Retinal pigment epithelial cell (primary cell): ENCODE measurements at places on chromosomes 1 and 21.

DNA sequence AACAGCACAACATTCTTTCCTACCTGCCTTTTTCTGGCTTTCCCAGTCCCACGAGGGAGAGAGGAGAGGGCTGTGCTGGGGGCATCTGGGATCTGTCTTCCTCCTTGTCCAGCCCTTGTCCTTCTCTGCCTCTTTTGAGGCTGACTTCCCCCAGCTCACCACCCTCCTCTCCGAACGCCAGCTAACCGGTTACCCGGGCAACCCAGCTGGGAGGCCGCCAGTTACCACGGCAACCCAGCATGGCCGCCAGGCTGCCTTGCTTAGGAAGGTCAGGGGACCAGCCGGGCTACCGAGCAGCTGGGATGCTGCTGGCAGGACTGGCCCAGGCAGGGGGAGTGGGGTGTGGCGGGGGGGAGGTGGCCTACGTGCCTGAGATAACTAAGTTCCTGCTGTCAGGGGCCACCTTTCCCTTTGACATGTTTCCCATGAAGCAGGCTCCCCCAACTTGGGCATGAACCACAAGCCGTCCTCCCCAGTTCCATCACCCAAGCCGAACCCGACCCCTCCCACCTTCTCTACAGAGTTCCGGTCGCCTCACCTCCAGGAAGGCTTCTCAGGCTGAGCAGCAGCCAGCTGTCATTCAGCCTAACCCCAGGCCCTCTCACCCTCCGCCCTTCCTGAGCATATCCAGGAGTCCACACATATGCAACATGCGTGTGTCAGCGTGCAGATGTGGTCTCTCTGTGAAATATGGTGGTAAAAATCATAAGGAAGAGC lies 8.7 kb downstream of the PLEKHA6 start:
- DNase-seq: no peak

DNA sequence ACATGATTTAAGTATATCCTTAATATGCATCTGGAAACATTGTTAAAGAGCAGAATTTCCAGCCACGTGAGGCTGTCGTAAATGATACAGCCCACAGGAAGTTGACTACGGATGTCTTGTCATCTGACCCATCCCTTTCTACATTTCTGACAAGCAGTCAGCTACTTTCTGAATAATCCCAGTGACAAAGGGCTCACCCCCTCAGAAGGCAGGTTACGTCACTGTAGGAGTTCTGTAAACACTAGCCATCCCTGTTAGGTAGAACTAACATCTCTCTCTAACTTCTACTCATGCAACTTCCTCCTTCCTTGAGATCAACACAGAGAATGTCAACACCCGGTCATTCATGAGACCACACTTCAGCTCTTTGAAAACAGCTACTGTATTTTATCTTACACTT lies 259.2 kb downstream of the GREM2 start:
- DNase-seq: no peak

DNA sequence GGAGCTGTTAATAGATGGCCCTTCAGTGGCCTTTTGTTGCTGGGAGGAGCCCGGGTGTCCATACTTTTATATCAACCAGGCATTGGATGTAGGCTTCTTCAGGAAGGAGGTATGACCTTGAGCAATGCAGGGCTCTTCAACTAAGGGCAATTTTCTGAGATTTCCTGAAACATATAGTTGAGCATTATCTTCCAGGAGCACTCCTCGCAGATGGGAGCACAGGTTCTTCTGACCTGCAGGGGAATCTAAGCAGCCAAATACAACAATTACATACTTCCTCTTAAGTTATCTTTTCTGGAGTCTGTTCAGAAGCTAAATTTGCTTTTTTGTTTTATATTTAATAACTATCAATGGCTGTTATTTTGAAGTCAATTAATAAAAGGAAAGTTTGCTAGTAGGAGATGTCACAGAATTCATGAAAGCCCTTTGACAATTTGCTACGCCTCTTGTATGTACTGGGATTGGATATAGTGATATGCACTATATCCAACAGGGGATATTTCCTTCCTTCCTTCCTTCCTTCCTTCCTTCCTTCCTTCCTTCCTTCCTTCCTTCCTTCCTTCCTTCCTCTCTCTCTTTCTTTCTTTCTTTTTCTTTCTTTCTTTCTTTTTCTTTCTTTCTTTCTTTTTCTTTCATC lies 422.6 kb upstream of the NEGR1 start:
- DNase-seq: no peak

- DNase-seq: no peak
Measured at GRCh38 chr21:37455504-37455911, 88.9 kb downstream of the DYRK1A start.

DNA sequence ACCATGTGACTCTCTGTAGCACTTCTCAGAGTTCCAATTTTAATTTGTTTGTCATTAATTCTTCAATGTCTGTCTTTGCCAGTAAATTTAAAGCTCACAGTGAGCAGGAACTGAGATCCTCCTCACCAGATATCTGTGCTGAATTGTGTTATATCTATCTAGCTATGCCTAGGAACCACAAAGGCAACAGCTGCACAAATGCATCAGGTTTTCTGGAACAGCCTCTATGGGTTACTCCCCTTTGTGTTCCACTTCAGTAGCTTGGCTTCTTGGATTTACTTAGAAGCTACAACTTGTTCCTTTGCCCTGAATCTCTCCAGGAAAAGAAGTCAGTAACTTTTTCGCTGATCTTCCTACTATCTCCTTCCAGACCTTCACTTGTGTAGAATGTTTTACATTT lies 1237.8 kb upstream of the ADGRL4 start:
- no peak for DNase-seq

- DNase-seq: peak; percentile 78
Measured at GRCh38 chr1:180923021-180923841, 10.5 kb downstream of the KIAA1614 start.

GRCh38 chr1:11729498-11730428 lies 6.2 kb upstream of the AGTRAP start:
- no peak for DNase-seq

DNA sequence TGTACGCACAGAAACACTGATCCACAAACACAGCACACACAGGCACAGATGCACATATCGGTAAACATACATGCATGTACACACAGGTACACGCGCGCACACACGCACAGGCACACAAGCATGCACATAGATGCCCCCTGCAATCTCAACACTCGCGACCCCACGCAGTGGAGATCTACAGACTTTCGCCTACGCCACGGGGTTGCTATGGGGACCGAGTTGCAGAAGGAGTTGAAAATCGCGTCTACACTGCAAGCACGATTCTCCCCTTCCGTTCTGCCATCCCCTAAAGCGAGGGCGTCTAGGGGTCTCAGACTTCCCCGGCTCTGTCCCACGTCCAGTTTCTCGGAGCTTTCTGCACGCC lies 826 bp downstream of the TRIM17 start:
- DNase-seq: no peak

- DNase-seq: no peak
Measured at GRCh38 chr1:93676427-93676826, 5.2 kb downstream of the BCAR3 start.

DNA sequence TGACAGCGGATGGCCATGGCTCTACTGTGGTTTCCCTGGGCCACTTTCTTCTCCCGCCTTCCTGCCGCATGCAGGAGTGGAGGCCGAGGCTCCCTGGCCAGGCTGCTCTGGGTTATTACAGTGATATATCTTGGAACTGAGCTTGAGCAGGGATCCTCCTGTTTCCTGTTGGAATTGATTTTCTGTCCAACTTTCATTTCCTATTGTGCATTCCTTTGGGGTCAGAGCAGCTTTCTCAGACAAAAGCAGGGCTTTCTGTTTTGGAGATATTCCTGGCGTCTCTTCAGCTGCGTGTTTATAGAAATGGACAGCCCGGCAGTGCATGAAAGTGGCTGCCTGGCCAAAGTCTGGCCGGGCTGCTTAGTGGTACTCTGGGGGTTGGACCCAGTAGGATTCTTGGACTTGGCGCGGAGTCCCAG lies 146.4 kb downstream of the KIF26B start:
- DNase-seq: no peak

GRCh38 chr1:89567797-89568196 lies 43.2 kb downstream of the LRRC8B start:
- no peak for DNase-seq

DNA sequence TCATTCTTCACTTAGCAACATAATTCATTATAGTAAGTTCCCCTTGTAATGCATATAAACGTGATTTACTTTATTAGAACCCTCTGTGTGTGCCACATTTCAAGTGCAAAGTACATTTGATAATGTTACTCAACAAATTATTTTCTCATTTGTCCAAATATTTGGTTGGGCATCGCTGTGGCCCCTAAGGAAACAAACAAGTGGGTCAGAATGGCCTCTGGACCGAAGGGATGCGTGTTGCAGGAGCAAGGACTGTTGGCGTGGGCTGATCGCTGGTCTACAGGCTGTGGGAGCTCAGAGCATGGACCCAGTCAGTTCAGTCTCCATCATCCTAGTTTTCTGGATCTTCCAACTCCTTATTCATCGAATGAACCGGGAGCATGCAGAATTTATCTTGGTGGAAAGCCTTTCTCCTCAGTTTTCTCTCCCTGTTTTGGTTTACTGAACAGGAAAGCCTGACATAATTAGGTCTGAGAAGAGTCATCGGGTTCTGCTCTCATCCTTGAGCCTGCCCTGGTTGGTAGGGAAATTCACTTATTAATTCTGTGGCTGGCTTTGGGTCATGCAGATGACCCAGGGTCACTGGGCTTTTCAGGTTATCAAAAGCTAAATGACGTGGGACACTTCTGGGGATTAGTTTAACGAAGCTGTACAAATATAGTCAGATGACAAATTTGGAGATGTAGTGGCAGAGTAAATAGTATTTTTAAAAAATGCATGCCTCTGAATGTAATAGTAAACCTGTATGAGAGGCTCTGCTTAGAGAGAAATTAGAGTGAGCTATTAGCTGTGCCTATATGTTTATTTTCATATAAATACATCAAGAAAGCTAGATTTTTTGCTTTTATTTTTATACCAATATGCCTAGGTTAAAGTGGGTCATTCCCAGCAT lies 200.2 kb downstream of the SDCCAG8 start:
- no peak for DNase-seq

DNA sequence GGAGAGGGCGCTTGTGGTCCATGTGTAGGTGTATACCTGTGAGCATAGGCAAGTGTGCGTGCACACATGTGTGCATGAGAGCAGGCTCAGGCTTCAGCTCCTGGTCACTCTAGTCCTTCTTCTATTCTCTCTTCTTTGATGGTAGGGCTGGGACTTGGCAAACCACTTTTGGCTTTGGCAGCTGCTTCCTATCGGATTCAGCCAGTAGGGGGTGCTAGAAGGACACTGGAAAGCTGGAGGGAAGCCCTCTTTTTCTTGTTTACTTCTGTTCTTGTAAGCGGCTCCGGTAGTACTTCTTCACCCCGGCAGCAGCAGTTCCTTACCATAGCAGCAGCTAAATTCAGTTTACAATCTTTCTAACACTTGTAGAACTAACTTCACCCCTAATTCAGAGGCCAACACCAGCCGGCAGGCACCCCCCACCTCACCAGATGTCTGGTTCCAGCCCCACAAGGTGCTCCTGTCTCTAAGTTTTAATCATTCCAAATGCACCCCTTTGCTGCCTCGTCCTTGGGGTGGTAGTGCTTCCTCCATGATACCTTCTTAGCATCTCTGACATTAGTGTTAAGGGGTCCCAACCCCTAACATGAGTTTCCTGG lies 25.1 kb downstream of the NENF start:
- DNase-seq: no peak

DNA sequence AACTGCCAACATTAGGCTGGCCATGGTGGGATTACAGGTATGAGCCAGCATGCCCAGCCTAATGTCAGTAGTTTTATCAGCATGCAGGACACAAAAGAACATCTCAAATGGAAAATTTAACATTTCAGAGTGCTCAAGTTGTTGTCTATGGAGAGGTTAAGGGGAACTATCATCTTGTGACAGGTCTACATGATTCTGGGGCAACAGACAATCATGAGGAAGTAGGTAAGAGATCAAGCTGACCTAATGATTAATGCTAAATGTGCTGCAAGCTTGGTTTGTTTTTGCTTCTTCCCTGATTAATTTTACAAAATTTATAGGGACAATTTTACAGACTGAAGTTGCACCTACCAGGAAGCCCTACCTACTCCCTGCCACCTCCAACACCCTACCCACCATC lies 36.6 kb downstream of the FMO4 start:
- no peak for DNase-seq

- DNase-seq: no peak
Measured at GRCh38 chr1:28416509-28417194, 47.1 kb downstream of the PHACTR4 start.

- no peak for DNase-seq
Measured at GRCh38 chr21:28090546-28090945, 902.1 kb downstream of the LTN1 start.

DNA sequence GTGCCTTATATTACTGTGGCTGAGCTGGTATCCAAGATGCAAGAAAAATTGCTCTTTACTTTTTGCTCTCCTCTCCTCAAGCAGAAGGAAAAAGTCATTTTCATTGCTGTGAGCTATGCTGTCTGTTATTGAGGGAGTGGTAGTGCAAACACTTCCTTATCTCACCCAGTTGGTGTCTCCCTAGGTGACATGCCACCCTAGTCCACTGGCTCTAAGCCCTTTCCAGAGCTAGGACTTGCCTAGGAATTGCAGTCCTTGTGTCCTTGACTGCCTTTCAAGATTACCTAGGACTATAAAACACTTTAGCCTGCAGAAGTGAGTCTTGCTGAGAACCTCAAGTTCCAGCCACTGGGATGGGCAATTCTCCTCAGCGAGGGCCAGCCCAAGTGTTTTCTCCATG lies 458.3 kb downstream of the MRPL39 start:
- no peak for DNase-seq

- no peak for DNase-seq
Measured at GRCh38 chr1:41892301-41892781, 26.4 kb downstream of the HIVEP3 start.

DNA sequence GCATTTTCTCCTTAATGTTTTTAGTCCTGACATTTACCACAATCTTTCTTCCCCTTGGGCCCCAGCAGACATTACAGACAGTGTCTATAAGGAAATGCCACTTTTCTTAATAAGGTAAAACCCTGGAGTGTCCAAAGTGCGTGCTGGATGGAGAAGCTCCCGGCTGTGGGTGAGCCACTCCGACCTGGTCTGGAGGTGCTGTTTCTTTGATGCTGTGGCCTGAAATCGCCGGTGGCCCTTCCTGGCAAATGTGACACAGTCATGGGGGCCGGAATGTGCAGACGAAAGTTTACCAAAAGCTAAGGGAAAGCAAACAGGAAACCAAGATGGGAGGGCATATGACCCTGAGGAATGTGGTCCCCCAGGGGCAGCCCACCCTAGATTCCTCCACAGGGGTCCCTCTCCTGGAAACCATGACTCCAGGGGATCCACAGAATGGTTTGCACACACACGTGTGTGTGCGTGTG lies 77.9 kb downstream of the FHAD1 start:
- no peak for DNase-seq

- DNase-seq: no peak
Measured at GRCh38 chr1:230728710-230729392, 14.9 kb upstream of the AGT start.

- no peak for DNase-seq
Measured at GRCh38 chr1:202187697-202188407, 5.7 kb upstream of the LGR6 start.

GRCh38 chr1:226308166-226308722 lies 720 bp downstream of the LIN9 start:
- no peak for DNase-seq
